ENCODE measurements at places on chromosomes 2 and 18.
A peak's percentile ranks its signal among the peaks of the same experiment; 100 is the strongest.

GRCh38 chr2:6787376-6787775 lies 78.3 kb downstream of the CMPK2 start:
- no peak for ATAC-seq

GRCh38 chr18:31248783-31249521 lies 69.0 kb upstream of the DSG1 start:
- ATAC-seq, result peak; percentile 75

GRCh38 chr2:11738589-11739436 lies 7.6 kb upstream of the LPIN1 start:
- ATAC-seq, result peak; percentile 48

GRCh38 chr2:121583555-121583954 lies 52.9 kb downstream of the RNU4ATAC start:
- ATAC-seq, result no peak

DNA sequence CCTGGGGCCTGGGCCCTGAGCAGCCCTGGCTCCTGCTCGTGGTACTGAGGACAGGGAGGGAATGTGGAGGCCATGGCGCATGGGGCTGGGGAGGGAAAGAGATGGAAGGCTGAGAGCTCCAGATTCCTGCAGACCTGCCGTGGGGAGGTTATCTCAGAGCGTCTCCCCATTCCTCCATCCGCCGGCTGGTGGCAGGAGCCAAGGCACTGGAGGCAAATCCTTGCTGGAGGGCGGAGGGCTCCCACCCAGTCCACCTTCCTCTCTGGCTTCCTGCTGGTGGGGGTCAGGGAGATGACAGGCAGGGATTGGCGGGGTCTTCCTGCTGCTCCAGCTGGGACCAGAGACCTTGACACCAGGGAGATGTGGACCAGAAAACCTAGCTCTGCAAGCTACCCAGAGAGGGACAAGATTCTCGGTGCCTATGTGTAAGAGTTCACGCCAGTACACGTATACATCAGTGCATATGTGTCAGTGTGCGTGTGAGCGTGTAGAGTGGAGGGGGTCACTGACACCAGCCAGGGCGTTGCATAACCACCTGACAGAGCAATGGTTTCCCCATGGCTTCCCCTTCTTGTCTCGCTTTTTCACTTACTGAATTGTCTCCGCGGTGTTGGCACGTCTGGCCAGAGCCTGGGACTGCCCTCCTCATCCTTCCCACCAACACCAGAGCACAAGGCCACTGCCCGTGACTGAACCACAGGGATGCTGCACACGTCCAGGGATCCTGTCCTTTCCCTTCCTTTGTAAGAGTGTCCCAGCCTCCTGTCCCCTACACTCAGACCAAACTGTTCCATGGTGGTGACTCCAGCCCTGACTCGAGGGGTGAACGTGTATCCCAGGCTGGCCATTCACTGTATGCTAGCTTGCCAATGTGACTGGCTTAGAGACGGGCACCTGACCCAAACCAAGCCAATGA lies 15.8 kb upstream of the SEMA4C start:
- no peak for ATAC-seq

- ATAC-seq, result no peak
These were observed 23.0 kb downstream of the FAM171B start for GRCh38 chr2:186716899-186717298.

DNA sequence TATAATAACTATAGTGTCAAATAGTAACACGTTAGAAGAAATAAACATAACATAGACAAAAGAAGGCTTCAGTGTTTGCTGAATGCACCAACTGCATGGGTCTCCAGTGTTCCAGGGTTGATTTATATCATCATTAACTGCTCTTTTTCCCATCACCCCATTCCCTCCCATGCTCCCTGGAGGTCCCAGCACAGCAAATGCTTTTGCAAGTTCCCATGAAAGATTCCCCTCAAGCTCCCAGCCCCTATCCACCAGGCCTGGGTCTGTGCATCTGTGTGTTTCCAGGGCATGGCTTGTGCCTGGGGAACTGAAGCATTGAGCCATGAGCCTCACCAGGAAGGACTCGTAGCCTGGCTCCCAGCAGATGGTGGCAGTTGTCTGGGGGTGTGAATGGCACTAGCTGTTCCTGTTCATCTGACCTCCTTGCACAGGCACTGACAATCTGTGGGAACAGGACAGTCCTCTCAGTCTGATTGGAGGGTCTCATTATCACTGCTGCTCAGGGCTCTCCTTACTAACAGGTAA lies 164.6 kb upstream of the RMP24 start:
- no peak for ATAC-seq

DNA sequence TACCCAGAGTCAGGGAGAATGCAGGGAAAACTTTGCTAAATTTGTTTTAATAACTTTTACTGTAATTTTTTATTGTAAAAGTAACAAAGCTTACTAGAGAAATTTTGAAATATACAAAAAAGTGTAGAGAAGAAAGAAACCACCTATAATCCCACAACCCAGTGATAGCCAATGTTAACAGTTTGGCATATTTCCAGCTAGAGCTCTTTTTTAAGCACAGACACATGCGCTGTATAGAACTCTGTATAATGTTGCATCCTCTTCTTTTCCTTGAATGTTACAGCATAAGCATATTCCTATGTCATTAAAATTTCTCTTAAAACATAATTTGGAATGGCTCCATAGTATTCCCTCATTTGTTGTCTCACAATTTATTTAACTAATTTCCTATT lies 37.4 kb upstream of the EPAS1 start:
- ATAC-seq, result no peak
